ENCODE measurements at places on chromosomes 2 and 18.
A peak's percentile ranks its signal among the peaks of the same experiment; 100 is the strongest.

DNA sequence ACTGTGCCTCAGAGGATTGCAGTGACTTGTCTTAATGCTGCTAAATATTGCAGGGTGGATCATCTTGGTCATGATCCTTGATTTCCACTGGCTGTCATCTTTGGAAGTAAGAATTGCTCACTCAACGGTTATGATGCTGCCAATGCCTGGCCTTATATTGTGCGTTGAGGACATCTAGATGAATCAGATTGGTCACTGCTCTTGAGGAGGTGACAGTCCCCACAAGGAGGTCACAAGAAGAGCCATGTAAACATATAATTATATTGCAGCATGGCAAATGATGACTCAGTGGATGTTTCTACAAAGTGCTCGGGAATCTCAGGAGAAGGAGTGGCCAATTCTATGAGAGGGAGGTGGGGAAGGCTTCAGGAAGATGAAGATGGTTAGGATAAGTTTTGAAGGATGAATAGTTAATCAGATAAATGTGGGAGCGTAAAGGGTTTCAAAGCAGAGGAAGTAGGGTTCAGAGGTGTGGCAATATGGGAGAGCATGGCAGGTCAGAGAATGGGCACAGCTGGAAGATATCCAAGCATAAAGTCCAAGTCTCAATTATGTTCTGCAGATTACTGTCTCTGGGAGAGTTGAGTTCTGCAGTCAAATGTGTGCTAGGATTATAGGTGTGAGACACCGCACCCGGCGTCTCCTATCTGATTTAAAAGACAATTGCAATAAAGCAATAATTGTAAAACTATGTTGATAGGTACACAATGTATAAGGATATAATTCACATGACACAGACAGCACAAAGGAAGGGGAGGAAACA is 21.3 kb upstream of the TMEM131 start:
- no peak for DNase-seq

GRCh38 chr2:238425979-238426567 is 654 bp upstream of the ASB1 start:
- peak; percentile 88 for DNase-seq

- peak; percentile 90 for DNase-seq
Measured at GRCh38 chr2:163213661-163214081, 375.1 kb upstream of the KCNH7 start.

DNA sequence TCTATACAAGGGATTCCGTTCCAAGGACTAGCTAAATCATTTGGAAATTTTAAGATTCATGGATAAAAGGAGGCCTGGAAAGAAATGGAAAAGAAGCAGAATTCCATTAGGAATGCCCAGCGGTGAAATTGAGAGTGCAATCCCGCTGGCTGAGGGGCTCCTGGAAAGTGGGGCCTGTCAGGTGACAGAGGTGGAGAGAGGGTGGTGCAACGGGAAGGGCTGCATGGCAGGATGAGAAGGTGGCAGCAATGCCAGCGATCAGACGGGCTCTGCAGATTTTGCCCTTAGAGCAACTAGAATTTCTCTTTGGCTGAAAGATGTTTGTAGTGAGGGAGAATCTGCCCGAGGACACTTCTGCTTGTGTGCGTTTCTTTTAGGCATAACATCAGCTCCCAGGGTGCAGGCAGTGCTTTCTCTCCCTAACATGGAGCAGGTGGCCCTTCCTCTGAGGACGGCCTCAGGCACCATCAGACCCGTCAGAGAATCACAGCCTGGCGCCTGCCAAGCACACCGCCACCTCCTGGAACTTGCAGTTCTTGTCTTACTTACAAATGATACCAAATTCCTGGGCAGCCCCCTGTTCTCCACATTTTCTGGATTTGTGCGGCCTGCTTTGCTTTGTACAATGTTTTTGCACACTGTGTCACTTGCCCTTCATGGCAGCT is 261.6 kb downstream of the NDUFA10 start:
- no peak for DNase-seq

DNA sequence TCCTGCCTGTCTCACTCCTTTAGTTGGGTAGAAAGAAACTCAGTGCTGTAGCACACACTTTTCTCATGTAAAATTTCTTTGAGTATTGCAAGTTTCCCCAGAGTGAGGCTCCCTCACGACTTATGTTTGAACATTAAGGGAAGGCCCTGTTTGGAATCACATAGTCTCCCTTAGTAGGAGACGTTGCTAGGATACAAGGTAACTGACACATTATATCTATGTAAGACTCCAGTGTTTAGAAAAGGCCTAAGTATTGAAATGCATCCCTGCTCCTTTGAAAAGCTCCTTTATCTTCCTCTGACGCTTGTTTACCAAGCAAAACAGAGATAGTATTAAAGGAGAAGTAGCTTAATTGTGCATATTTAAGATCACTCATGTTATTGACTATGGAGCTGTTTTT is 248.2 kb downstream of the PHLPP1 start:
- no peak for DNase-seq

GRCh38 chr2:8133913-8134472 is 547.9 kb upstream of the ID2 start:
- no peak for DNase-seq

DNA sequence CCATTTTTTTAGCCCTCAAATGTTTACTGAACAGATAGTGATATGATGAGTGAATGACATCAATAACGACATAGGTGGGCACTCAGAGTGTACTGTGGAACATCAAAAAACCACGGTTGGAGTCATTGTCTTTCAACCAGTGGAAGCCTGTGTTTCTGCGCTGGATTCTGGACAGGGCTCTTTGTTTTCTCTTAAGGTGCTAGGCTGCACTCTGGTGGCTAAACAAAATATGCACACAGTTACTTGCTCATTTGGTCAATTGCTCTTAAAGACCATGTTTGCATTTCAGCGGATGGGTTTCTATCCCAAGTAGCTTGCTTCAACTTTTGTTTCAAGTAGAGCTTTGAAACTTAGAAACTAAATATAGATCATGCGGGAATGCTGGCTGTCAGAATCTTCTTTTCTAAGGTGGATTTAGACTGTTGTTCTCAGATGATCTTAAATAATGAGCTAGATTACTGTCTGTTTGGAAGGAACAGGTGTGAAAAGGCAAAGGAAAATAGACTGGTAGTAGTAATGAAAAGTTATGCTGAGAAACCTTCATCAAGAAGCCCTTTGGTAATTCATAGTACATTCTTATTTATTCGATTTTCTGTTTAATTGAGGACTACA is 48.5 kb upstream of the LYPD6B start:
- DNase-seq, result peak; percentile 84

DNA sequence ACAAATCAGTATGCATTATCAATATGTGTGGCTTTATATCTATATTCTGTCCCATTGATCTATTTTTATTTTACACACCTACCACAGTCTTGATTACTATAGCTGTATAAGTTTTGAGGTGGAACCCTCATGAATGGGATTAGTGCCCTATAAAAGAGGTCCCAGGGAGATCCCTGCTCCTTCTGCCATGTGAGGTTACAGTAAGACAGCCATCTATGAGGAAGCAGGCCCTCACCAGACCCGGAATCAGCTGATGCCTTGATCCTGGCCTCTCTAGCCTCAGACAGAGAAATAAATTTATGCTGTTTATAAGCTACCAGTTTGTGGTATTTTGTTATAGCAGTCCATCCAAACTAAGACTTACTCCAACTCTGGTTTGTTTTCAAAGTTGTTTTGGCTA is 54.9 kb downstream of the HNRNPLL start:
- DNase-seq, result no peak

- DNase-seq, result no peak
Measured at GRCh38 chr2:215883799-215884198, 129.6 kb downstream of the MREG start.

- peak; percentile 77 for DNase-seq
Measured at GRCh38 chr2:218387369-218388194, 5.5 kb downstream of the SLC11A1 start.

DNA sequence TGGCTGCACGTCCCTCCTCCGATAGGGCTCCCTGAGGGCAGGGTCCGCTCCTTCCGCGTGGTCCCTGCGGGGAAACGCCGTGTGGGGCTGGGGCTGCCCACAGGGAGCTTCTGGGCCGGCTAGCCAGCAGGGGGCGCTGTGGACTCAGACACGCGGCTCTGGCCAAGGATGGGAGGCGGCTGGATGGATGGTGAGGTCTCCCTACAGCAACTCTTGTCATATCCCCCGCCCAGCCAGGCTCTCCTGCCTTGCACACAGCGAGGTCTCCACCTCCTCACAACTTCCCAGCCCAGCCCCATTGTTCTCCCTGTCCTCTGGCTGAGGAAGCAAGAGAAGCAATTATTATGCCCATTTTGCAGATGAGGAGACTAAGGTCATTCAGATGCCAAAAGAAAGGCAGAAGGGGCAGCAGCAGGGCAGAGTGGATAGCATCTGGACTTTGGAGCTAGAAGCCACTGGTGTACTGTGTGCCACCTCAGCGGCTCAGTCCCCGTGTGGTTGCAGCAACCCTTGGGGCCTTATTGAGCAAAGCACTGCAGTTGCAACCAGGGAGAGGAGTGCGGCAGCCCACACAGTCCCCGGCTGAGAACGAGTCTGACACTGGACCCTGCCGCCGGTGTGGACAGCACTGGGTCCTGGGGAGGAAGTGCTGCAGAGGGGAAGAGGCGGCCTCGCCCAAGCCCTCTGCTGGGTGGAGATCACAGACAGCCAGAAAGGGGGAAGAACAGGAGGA is 99.0 kb downstream of the ZFP36L2 start:
- peak; percentile 49 for DNase-seq

- DNase-seq, result peak; percentile 8
Measured at GRCh38 chr2:219886615-219887014, 259.2 kb downstream of the SLC4A3 start.

- DNase-seq, result no peak
Measured at GRCh38 chr2:136966485-136966884, 201.1 kb downstream of the THSD7B start.

DNA sequence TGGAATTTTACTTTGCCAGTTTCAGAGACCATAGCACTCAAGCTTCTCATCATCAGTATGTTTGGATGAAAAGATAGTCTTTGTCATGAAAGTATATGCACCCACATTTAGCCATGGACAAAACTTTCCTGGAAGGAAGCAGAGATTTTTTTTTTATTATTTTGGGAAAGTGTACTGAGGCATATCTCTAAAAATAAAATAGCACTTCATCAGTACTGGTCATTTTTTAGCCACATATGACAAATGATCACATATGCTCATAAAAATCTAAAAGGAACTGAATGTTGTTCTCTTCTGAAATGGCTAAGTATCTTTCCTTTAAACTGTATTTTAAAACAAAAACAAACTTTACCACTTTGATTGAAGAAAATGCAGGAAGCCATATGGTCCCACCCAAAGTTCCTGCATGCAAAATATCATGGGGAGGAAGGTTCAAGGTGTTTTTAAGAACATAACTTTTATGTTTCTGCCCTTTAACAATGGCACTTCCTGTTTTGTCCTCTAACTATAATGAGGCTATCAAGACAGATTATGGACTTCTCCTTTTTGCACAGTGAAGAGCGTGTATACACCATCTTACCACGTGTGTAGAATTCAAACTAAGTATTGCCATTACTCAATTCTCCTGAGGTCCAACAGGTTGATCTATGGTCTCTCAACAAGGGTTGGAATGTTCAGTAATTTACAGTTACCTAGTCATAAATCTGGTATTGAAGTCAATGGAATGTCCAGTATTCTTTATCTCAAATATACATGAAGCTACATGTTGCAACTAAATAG is 77.1 kb upstream of the SLC39A10 start:
- no peak for DNase-seq

DNA sequence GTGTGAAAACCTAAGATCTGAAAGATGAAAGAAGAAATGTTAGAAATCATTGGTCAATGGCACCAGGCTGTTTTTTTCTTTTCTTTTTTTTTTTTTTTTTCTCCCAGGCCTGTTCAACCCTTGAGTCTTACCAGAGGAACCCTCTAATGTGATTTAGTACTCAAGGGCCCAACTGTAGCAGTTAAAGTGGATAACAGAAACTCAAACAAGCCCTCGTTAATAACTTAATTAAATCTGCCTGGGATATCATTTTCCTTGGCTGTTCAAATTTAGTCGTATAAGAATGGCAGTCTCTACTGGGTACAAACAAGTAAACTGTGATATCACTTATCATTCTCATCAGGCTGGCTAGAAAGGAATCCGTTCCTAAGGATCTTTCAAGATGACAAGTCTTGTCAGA is 16.5 kb downstream of the ARL4C start:
- DNase-seq, result no peak

DNA sequence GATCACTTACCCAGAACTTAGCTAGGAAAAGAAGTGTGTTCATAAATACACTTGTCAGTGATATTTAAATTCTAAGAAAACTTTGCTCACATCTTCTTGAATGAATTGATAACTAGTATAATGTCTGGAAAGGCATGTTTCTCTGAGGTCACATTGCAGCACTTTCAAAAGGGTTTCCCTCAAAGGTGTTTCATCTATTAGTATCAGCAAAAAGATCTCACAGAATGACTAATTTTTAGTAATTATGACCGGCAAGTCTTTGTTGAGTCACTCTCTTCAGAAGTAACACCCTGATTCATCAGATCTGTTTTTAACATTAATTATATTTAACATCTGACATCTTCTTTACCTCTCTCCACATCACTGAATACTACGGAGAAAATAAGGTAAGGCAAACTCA is 222.3 kb downstream of the IKZF2 start:
- DNase-seq, result no peak

GRCh38 chr2:157411624-157412336 is 32.1 kb downstream of the CYTIP start:
- DNase-seq, result no peak

DNA sequence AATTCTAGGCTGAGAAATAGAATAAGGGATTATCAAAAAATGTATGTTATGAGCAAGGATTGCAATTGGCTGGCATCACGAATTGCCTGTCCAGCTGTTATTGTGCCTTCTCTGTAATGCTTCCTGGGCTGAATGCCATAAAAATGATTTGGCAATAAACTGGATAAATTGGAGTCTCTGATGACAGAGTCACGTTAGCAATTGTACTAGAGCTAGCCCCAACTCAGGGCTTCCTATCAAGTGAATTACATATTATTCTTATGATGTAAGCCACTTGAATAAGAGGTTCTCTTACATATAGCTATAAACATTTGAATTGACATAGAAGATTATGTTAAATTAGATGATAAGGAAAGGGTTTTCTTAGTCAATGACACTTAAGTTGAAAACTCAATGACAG is 607.5 kb upstream of the REG3G start:
- DNase-seq, result no peak

GRCh38 chr2:181146171-181146570 is 165.8 kb downstream of the UBE2E3 start:
- no peak for DNase-seq

DNA sequence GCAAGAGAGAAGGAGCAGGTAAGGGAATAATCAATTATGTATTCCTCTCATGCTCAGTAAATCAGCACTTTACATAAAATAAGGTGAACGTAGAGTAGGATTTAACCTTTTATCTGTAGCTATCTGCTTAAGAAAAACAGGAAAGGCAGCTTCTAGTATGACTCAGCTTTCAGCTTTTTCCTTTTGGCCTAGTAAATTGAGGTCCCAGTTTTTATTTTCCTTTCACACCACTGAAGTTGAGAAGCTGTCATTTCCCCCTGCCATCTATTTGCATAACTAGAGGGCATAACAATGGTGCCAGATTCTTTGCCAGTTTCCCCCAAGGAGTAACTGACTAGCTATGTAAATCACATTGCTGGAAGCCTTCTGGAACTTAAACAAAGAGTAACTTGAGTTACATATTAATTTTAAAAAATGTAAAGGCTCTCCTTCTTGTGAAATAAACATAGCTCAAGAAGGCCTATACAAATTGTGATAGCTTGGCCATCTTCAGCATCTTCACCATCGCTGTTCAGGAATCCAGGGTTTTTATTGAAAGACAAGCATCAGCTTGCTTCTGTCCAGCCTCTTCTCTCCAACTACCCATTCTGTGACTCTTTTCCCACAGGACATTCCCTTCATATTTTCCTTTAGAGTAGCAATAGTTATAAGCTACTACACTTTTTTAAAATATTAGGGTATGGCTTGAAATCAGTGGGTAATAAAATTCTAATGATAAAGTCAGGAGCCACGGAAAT is 97.0 kb downstream of the KYNU start:
- peak; percentile 39 for DNase-seq

GRCh38 chr2:61281321-61281720 is 119.3 kb downstream of the C2orf74 start:
- no peak for DNase-seq

Data from fibroblast of mammary gland (primary cell).